HS-27A (cell line): ENCODE measurements at places on chromosomes 12 and 14.

DNA sequence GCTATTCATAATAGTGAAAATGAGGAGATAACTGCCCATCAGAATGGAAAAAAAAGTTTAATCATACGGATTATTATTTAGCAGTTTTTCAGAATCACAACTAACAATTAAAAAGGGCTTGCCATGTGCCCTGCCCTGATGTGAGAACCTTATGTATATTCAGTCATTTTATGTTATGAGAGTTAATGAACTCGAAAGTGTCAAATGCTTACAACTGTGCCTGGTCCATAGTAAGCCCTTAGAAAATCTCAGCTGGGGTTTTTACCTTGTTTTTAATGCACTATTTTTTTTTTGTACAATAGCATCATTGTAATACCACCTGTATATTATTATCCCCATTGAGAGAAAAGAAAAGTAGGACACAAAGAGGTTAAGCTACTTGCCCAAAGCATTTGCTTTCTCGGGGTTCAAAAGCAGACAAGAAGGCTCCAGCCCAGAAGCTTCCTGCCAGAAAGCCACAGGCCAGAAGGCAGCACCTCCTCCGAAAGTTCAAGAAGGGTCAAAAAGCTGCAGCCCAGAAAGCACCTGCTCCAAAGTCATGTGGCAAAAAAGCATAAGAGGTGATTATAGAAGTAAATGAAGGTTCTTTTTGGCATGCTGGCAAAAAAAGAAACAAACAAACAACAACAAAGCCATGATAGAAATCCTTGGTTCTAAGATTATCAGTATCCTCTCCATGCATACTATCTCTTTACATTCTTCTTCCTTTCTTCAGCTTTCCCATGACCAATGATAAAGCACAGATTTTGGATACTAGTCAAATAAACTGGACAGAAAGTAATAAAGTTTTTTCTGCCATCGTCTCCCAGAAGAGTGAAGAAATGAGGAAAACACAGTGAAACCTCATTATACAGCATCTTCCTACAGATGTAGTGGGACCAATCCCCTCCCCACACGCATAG, 59.1 kb upstream of the NAP1L1 start:
- no peak for DNase-seq

GRCh38 chr12:28811457-28811856, 337.6 kb upstream of the FAR2 start:
- no peak for DNase-seq

- DNase-seq: peak; percentile 8
These were observed 147.0 kb downstream of the SLC16A7 start for GRCh38 chr12:59742841-59743240.

DNA sequence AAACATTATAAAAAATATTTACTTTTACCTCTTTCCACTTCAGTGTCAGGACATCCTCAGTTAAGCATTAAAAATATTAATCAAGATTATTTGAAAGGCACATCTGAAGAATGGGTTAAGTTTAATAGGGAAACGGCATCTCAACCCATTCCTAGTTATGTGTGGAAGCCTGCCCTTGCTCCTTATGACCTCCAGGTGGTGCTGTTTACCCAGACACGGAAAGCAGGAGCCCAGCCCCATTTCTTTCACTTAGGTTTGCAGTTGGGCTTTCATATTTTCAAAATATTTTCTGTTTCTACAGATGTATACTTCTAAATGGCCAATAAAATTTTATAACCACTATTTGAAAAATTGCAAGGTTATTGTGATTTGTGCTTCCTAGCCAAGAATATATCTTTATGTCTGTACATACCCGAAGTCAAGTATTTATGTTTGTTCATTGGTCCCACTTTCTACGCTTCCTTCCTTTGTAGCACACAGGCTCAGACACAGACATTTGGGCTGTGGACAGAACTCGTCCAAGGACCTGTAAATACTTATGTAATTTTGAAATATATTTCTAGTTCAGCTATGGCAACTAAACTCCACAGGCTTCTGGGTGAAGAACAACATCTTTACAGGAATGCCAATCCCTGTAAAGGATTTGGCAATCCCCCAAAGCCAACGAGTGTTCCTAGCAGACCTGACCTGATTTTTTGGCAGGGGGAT, 247.1 kb downstream of the AKAP6 start:
- DNase-seq: no peak

DNA sequence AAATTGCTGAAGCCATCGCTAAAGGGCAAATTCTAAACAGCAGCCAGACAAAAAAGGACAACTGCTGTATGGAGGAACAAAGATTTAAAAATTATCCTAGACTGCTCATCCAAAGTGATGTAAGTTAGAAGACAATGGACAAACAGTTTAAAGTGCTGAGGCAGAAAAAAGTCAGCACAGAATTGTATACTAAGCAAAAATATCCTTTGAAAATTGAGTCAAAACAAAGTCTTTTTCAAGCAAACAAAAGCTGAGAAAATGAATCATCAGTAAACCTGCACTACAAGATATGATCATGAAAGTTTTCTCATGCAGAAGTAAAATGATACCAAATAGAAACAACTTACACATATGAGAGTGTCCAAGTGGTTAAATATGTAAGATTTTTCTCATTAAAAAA, 43.6 kb downstream of the EML5 start:
- no peak for DNase-seq

DNA sequence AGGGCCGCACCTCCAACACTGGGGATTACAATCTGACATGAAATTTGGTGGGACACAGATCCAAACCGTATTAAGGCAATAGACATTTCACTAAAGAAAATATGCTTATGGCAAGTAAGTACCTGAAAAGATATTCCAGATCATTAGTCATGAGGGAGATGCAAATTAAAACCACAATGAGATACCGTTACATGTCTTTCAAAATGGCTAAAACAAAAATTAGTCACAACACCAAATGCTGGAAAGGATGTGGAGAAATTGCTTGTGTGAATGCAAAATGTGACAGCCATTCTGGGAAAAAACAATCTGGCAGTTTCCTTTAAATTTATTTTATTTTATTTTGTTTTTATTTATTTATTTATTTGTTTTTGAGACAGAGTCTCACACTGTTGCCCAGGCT, 82.3 kb upstream of the PTGDR start:
- no peak for DNase-seq

GRCh38 chr14:71588028-71588427, 344.2 kb upstream of the RGS6 start:
- DNase-seq: no peak

- DNase-seq: no peak
These were observed 36.2 kb downstream of the SYNE3 start for GRCh38 chr14:95480109-95480886.
